ENCODE measurements at places on chromosomes 4 and X.

GRCh38 chr4:89837993-89838390, 1.0 kb upstream of the SNCA start:
- peak; percentile 24 for DNase-seq

GRCh38 chrX:20463296-20464075, 196.8 kb upstream of the RPS6KA3 start:
- no peak for DNase-seq

DNA sequence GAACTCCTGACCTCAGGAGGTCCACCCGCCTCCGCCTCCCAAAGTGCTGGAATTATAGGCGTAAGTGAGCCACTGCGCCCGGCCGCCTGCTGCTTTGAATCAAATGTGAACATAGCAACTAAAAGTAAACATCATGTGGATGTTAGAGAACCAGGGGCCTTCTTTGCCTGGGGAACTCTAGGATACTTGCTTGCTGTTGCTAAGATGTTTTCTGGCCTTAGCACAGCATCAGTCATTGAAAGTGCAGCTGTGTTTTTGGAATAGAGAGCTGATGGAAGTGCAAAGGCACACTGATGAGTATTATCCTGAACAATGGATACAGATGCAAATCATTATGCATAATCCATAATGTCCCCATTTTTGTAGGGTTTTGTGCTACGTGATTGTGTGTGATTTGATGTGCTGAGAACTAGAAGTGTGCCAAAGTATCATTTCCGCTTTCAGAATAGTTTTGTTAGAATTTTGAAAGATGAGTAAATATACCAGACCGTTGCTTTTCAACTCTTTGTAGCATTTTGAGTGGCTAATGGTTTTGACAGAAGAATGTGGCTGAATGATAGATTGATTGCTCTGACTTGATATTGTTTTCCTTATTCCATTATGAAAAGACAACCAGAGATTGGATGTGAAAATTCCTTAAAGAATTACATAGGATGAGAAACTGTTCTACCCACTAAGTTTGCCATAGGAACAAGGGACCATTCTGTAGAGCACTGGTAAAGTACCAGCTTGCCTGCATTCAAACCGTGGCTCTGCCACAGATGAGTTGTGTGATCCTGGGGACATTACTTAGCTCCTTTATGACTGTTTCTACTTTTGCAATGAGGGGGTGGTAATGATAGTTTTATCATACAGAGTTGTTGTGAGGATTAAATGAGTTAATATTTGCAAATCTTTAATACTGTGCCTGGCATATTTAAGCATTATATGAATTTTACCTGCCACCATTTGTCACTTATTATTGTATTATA, 74.7 kb downstream of the REPS2 start:
- no peak for DNase-seq

DNA sequence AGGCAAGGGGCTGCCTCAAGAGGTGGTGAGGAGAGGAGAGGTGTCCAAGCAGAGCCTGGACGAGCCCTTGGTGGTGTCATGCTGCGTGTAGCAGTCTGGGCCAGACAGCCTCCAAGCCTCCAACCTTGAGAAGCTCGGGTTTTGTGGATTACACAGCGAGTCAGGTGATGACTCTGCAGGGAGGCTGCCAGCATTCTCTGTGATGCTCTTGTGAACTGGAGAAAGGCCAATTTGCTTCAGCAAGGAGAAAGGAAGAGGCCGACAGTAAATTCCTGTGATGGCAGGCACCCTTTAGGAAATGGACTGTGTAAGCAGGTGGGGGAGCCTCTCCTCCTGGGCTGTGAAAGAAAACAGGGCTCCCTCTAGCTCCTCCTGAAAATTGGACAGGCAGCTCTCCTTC, 36.0 kb upstream of the CD99L2 start:
- DNase-seq: no peak

DNA sequence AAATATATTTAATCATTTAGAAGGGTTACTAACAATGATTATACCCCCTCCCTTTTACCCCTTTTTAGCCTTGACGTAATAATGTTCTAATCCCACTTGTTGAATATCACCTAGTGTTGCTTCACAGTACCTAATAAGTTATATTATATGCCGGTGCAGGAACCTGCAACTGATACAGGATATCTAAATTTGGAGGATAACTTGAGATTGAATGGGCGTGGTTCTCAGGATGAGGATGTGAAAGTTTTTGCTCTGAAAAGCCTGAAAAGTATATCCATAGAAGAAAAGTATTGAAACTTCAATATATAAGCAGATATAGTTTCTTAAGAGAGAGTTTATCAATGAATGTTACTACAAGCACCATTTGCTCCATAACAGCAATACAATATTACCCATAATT, 59.8 kb downstream of the ZNF711 start:
- DNase-seq: no peak

GRCh38 chr4:26213317-26213716, 107.5 kb upstream of the RBPJ start:
- DNase-seq: no peak

DNA sequence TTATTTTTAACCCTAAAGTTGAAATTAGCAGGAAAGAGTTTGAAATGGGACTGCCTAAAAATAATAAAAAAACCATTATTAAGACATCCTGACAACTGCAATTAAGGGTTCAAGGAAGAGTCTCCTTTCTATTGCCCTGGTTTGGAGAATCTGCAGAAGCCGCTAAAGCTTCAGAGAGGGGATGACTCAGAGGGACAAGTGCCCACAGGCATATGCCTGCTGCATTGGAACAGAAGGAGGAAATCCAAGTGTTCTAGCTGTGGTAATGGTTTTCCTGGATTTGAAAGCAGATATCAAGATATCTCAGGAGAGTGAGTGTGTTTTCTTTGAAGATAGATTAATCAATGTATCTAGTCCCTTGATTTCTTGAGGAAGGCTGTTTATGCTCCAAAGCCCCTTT, 235.1 kb upstream of the TAPT1 start:
- no peak for DNase-seq

DNA sequence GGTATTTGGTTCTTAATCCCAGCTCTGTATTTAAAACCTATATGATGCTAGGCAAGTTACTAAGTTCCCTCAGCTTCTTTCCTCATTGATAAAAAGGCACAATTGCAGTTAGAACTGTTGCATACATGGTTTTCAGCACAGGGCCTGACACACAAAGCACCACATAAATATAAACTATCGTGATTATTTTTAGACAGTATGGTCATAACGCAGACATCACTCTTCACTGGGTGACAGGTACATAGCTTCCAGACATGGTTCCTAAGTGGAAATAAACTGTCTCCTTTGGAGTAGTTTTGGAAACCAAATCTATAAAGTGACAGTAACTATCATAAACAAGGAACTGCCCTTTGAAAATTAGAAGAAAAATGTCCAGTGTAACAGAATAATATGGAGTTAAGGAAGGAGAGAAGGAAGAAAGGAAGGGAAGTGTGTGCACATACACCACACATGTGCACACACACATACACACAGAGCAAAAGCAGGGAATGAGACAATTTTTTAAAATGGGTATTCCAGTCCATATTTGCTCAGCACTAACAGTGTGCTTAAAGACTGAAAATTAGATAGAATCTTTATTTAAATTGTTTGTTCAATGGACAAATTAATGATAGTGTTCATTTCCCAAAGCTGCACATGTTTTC, 12.5 kb upstream of the G3BP2 start:
- DNase-seq: no peak

GRCh38 chr4:32847461-32847860, 2127.3 kb downstream of the PCDH7 start:
- DNase-seq: no peak

DNA sequence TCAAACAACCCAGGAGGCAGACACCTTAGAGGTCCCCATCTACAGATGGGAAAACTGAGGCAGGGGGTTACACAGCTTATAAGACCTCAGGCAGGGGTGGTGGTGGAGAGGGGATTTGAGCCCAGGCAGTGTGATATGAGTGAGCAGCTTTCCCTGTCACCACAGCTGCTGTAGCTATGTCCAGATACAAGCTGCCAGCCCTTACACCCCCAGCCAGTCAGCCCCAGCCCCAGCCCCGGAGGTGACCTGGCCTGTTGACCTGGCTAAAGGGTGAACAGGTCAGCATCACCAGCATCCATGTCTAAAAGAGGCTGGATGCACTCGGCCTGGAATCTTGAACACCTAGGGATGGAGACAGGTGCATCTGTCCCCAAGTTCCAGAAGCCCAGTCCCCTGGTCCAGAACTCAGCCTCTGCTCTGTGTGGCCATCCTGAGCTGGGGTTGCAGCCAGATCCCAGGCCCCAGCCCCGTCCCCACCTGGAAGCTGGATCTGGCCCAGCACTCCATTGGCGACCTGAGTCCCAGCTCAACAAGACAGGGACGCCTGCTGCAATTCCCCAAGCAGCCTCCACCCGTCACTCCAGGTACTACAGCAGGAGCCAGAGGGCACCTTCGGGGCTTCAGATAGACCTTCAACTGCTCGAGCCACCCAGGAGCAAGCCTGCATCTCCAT, 89.5 kb downstream of the JAKMIP1 start:
- no peak for DNase-seq

GRCh38 chr4:175637762-175638161, 174.3 kb downstream of the GPM6A start:
- no peak for DNase-seq

GRCh38 chr4:175531405-175532091, 280.5 kb downstream of the GPM6A start:
- no peak for DNase-seq

All from DND-41 (cell line).